A549 treated with GW870086 at 1 μM for 4 hours (cell line): ENCODE measurements at places on chromosomes 1 and 21. TPM values are rescaled to one million over a fixed set of nuclear protein-coding genes. Genes with fewer than 3 reads are reported as not detected.

Gene HIPK1
- 12.2 to 18.9 TPM (median 15.4 TPM) in 5 replicates for total RNA-seq

Gene AGTRAP
- total RNA-seq, result 77.2 to 116 TPM (median 99.3 TPM) in 5 replicates

Gene PGLYRP4
- total RNA-seq, result not detected in 5 replicates

Gene C1orf94
- 0.07 TPM in 1 of 5 replicates, not detected in the others for total RNA-seq

Gene RCAN3
- total RNA-seq, result 12.2 to 16.2 TPM (median 15.0 TPM) in 5 replicates

Gene FCER1G
- total RNA-seq, result 0.46 to 0.74 TPM in 2 of 5 replicates, not detected in the others

Gene ZNF692
- 16.9 to 22.9 TPM (median 21.1 TPM) in 5 replicates for total RNA-seq

Gene GBP5
- total RNA-seq, result 0.05 TPM in 1 of 5 replicates, not detected in the others

Gene GPR137B
- total RNA-seq, result 14.5 to 19.3 TPM (median 17.6 TPM) in 5 replicates

Gene AMY1C
- total RNA-seq, result not detected in 5 replicates

Gene TBX19
- 0.49 to 0.79 TPM (median 0.62 TPM) in 5 replicates for total RNA-seq

Gene KIF14
- 6.5 to 12.0 TPM (median 10.2 TPM) in 5 replicates for total RNA-seq

Gene ACTL8
- 1.4 to 2.2 TPM (median 1.6 TPM) in 5 replicates for total RNA-seq

Gene MXRA8
- total RNA-seq, result 0.11 to 0.62 TPM (median 0.56 TPM) in 4 of 5 replicates, not detected in the other

Gene CNR2
- 0.02 TPM in 1 of 5 replicates, not detected in the others for total RNA-seq
